ENCODE measurements at places on chromosomes 12 and 14. TPM values are rescaled to one million over a fixed set of nuclear protein-coding genes. Genes with fewer than 3 reads are reported as not detected.

- no peak for DNase-seq
These were observed 1.9 kb upstream of the MYF5 start for GRCh38 chr12:80714846-80715245.

Gene MYO1H
- not detected for total RNA-seq

- no peak for DNase-seq
These were observed 853.7 kb downstream of the GALC start for GRCh38 chr14:87139299-87139698.

DNA sequence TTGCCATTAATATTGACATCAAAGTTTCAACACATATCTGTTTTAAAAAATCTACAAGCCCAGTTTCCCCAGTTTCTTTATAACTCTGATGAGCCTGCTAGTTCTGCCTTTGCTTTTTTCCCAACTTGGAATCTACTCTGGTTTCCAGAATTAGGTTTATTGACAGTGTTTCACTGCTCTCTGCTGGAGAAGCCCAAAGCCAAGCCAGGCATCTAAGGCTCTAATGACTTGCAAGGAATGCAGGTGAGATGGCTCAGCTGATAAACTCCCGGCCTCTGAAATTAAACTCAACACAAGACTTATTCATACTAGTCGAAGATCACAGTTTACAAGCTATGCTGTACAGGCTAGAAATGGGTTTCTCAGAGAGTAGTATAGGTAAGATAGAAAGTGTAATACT lies 54.3 kb downstream of the HMGA2 start:
- no peak for DNase-seq

DNA sequence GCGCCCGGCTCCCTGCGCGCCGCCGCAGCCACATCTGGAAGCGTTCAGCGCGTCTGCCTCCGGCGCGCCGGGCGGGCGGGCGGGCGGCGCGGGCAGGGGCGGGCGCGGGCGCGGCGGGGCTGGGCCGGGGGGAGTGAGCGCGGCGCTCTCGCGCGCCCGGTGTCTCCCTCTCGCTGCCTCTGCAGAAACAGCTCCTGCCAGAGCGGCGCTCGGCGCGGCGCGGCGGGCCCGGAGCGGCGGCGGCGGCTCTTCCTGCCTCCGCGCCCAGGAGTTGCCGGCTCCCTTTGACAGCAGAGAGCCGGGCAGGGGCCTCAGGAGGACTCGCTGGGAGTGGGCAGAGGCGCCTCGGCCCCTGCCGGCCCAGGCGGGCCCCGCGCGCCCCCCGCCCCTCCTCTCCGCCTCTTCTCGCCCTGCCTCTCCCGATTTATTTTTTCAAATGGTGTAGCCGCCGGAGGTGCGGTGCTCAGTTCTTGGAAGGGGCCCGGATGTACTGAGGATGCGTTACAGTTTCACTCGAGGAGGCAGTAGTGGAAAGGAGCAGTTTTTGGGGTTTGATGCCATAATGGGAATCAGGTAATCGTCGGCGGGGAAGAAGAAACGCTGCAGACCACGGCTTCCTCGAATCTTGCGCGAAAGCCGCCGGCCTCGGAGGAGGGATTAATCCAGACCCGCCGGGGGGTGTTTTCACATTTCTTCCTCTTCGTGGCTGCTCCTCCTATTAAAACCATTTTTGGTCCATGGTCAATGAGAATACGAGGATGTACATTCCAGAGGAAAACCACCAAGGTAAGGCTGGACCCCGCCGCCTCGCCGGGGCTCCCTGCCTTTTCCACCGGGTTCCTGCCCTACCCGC lies at the start of gene CACNA1C:
Gene CACNA1C (plus strand): TSS at position 162 of the 853 bp plus-strand sequence. CDS start 576 bp downstream, at position 738.
- DNase-seq: peak; percentile 72

DNA sequence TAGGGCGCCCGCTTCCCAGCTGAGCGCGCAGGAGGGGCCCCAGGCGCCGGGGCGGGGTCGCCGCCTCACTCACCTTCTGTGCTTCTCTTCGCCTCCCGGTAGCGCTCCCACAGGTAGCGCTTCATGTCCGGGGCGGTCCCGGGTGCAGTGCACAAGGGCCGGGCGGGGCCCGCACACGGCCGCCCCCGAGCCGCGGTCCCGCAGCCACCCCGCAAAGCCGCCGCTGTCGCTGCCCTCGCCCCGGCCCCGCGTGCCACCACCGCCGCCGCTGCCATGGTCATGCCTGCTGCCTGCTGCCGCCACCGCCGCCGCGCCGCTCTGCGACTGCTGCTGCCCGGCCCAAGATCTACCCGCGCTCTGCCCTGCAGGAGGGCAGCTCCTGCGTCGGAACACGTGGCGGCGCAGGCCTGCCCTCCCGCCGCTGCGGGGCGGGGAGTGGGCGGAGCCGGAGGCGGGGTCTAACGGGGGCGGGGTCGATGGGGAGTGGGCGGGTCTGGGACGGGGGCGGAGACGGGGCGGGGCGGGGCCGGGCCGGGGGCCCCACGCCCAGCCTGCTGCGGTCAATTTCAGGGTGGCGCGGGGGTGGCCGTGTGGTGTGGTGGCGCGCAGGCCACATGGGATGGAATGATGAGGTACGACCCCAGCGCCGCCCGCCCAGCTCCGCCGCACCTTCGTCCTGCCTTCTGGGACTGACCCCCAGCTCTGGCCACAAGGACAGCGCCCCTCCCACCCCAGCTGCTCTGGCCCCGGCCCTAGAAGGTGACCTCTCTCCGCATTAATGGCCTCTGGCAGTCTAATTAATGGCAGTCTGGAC lies at the start of gene NT5DC3:
Gene NT5DC3 (minus strand): TSS at position 359 of the 814 bp plus-strand sequence. CDS start 78 bp downstream, at position 281.
- DNase-seq: peak; percentile 91

- DNase-seq: no peak
These were observed 923.3 kb downstream of the DIO2 start for GRCh38 chr14:79287976-79288375.

- DNase-seq: no peak
These were observed 162.6 kb downstream of the MYRFL start for GRCh38 chr12:69987579-69988091.
